ENCODE measurements at places on chromosomes 13 and 19.

DNA sequence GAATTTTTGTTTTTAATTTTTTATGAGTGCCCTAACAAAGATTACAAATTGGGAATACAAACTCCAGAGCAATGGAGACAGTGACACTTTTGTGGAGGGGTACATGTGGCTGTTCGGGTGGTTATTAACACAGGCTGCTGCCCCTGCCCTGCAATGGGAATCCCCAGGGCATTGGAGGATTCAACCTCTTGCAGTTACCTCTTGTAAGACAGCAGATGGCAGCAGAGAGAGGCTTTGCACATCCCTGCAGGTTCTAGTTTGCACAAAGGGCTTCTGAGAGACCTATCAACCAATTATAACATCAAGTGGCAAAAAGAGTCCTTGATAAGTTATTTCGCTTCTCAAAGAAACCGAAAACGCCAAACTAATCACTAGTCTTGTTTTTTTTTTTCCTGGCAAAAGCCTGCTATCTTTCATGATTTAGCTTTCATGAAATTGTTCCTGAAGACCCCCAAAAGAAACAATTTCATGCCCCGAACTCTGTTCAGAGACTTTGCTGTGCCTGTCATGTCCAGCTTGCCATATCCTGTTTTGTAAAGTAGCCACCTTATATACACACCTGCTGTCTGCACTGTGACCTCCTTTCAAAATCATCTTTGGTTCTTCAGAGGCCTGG, 10.4 kb downstream of the GJB2 start:
- peak; percentile 36 for DNase-seq

GRCh38 chr13:102440259-102440936, 38.5 kb upstream of the FGF14 start:
- no peak for DNase-seq

DNA sequence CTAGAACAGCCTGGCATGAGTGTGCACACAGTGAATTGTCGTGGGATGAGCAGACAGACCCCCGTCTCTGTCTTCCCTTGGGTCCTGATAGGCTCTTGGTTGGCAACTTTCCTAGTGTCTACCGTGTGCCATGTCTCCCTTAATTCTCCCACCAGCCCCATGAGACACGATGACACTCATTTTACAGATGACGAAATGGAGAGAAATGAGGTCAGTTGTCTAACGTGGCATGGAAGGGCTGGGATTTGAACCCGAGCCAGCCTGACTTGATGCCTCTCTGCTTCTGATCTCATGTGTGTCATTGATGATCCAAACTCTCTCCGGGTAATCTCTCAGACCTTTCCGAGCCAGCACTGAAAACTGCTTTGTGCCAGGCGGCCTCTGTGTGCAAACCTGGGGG, 8.4 kb upstream of the KLK14 start:
- DNase-seq = no peak

DNA sequence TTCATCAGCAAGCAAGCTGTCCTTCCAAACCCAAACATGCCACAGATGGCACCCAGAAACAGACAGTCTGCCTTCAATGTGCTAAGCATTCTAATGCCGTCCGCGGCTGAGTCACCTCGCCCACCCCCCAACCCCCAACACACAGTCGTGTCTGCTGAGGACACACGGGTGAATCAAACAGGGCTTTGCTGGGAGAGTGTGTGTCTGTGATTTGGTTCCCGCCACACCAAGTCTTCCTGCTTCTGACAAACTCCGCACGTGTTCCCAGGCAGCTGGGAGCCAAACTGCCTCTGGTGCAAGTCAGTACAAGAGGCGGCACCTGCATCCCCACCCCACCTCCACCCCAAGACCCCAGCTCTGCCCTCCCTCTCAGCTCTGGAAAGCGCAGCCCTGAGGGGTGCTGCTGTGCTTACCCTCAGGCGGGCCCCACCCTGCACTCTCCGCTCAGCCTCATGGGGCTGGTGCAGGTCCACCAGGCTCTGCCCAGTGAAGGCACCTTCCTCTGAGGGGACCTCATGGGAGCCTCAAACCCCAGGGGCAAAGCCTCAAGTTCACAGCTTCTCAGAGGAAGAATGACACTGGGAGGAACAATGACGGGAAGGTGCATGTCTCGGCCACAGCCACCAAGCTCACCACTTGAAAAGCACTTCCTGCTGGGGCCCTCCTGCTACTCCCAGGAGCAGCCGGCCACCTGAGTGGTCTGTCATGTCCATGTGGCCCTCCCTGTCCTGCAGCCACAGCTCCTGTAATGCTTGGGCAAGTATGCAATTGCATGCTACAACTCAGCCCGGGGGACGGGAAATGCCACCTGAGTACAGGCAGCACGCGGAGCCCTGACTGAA, 15.0 kb upstream of the SLC35E1 start:
- DNase-seq = peak; percentile 38
